Activated CD8-positive, alpha-beta memory T cell treated with anti-CD3 and anti-CD28 coated beads for 24 hours (primary cell): ENCODE measurements at places on chromosomes 1 and 21.

- no peak for DNase-seq
Measured at GRCh38 chr21:44419679-44420078, 35.6 kb upstream of the LRRC3 start.

DNA sequence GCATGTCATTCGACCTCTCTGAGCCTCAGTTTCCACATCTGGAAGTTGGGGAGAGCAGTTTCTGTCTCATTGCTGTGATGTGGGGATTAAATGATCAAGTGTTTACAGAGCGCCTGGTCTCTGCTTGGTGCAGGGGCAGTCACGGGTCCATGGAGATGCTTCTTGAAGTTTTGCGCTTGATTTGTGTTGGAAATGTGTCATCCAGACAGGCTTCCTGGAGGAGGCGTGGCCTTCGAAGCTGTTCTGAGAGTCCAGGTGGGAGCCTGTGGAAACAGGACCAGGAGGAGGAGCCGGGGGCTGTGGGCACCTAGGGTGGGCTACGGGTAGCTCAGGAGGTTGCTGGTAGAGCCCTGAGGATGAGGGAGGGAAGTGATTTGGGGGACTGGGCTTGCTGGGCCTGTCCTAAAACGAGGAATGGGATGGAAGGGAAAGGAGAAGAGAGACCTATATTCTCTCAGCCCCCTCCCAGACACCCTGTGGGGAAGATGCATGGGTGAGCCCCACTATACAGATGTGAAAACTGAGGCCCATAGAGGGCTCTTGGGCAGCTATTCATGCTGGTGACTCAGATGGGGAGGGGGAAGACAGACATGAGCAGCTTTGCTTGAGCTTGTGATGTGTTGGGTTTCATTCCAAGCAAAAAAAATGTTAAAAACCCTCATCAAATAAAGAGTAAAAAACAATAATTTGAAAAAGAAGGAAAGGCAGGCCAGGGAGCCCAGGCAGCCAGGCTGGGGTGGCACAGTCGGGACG is 107.2 kb upstream of the WNT4 start:
- DNase-seq = no peak

- DNase-seq = no peak
Measured at GRCh38 chr1:98210064-98210463, 289.2 kb upstream of the DPYD start.

DNA sequence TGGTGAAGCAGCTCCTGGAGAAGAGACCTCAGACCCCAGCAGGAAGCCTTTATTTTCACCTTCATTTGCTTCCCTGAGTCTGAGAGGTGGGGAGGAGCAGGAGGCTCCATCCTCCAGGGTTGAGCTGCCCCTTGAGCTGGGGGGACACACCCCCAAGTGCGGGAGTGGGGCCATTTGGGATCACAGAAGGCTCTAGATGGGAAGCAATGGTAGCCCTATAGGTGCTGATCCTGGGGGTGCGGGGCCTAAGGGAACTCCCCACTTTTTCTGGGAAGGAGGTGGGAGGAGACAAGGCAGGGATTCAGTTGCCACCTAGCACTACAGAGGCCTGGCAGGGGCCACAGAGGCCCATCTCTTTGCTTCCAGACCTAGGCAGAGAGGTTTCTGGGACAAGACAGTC is 247.9 kb upstream of the CSF3R start:
- no peak for DNase-seq

GRCh38 chr1:206575894-206576737 is 36.1 kb downstream of the EIF2D start:
- DNase-seq = no peak

DNA sequence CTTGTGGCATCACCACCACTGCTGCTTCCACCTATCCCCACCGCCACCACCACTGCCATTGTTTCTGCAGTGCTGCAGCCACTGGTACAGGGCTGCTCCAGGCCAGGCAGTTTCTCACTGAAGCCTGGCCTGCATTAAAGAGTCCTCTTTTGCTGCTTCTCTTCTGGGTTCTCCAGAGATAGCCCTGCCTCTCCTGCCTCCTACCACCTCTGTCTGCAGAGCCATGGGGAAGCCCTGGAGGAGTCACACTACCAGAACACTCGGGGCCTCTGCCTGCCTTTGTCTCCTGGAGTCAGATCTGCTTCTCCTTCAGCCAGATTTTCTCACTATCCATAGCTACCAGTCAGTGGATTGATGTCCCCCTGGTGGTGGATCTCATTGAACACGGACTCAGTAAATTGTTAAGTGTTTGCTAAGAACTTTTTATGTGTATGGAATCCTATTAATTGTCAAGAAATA is 37.7 kb upstream of the DDAH1 start:
- DNase-seq = no peak

DNA sequence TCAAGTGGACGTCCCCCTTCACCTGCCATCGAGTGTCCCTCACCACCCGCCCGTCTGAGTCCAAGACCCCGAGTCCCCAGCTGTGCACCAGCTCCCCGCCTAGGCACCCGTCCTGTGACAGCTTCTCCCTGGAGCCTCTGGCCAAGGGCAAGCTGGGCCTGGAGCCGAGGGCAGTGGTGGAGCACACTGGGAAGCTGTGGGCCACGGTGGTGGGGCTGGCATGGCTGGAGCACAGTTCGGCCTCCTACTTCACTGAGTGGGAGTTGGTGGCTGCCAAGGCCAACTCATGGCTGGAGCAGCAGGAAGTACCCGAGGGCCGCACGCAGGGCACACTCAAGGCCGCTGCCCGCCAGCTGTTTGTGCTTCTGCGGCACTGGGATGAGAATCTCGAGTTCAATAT is 63.2 kb downstream of the VWA5B1 start:
- DNase-seq = no peak

DNA sequence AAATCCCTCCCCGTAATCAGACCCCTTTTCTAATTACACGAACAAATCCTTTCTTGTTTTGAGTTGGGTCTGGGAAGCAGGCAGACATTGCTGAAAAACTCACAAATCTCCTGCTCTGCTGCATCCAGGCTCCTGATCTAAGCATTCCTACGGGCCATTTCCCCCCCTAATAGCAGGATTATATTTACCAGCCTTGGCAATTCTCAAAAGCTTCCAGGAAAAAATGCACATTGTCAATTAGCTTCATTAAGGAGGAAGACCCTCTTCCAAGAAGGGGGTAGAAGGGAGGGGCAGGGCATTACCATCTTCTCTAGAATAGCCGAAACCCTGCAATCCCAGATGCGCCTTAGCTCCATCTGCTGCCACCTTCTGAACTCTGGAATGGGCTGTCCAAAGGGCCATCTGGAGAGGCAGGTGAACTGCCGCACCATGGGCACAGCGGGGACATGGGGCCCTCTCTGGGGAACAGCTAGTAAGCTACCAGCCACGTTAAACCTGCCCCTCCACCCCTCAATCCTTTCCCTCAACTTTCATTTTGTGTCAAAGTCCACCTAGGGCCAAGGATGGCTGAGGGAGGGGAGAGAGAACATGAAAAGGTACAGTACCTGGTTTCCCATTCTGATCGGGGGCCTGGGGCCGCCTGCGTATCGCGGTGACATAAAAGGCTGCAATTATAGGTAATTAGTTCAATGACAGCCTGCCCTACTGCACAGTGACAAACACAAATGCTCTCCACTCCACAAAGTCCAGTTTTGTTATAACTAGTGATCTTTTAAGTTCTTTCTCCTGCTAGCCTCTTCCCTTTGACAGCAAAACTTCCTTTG is 56.8 kb downstream of the MRPL37 start:
- no peak for DNase-seq

DNA sequence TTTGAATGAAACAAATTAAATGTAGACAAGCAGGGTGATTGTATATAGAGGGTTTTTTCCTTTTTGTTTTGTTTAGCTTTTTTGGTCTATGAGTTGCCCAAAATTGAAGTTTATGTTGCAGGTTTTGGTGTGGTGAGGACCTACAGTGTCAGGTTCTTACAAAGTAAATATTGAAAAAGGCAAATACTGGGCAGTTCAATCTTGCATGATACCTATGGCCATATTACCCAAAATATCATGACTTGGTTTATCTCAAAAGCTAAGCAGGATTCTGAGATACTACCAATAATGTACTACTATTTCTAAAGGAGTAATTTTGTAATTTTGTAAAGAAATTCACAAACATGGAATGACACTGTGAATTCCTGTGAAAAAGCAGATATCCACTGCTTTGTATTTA is 1.8 kb downstream of the DNAJB4 start:
- DNase-seq = no peak

- no peak for DNase-seq
Measured at GRCh38 chr1:20928146-20928545, 141.0 kb upstream of the HP1BP3 start.

GRCh38 chr1:184408580-184408979 is 21.8 kb downstream of the C1orf21 start:
- no peak for DNase-seq

- DNase-seq = no peak
Measured at GRCh38 chr1:206491616-206492015, 15.7 kb upstream of the RASSF5 start.

GRCh38 chr1:8076176-8076575 is 50.1 kb upstream of the ERRFI1 start:
- DNase-seq = no peak

GRCh38 chr1:215405211-215405610 is 161.9 kb upstream of the KCTD3 start:
- no peak for DNase-seq

DNA sequence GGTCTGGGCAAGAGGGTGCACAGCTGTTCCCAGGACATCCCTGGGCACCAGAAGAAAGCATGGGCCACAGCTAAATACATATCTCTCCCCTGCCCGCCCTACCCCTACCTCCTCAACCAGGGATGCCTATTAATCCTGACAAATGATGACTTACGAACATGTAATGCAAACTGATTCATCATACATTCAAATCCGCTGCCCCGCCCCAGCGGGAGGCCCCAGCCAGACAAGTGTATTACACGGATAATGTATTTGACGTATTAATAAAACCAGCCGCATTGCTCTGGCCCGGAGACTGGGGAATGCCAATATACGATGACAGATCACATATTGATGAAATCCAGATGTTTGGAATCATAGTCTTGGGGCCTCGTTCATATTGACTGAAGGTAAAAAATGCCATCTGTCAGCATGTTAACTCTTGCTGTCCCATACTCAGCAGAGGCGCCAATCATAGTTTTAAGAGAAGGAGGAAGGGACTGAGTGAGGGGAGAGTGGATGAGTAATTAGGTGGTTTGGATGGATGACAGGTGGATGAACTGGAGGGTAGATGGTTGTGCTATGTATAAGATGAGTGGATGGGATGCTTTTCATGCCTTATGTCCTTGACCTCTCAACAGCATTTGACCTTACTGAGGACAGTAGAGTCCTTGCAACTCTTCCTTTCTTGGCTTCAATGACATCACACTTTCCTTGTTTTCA is 68.2 kb downstream of the TMEM53 start:
- no peak for DNase-seq

DNA sequence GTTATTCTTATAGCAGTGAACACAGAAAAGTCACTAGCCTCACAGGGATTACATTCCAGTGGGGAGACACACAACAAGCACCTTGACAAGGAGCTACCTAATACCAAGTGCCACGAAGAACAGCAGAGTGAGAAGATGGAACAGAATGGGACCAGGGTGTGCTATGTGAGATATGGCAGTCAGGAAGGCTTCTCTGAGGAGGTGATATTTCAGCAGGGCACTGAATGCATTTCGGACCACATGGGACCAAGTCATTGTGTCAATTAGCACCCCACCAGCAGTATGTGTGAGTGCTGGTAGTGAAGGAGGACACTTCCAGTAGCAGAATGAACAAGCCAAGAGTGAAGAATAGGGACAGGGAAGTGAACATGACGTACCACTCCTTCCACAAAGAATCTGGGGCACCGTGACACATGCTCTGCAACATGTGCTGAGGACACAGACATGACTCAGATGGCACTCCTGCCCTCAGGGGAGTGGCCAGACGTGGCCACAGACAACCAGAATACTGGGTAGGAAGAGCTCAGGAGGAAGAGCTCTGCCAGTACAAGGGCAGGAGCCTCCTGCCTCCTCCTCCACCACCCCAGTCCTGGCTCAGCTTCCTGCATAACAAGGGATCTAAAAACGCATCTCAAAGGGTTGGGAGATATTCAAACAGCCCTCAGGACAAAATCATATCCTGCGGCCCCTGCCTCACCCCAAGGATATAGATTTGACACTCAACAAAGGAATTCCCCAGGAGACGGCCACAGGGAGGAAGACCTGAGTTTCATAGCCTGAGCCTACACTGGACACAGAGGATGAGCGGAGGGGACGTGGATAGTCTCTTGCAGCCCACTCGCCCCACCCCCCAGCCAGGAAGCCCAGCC is 102.5 kb downstream of the TRABD2B start:
- DNase-seq = no peak

DNA sequence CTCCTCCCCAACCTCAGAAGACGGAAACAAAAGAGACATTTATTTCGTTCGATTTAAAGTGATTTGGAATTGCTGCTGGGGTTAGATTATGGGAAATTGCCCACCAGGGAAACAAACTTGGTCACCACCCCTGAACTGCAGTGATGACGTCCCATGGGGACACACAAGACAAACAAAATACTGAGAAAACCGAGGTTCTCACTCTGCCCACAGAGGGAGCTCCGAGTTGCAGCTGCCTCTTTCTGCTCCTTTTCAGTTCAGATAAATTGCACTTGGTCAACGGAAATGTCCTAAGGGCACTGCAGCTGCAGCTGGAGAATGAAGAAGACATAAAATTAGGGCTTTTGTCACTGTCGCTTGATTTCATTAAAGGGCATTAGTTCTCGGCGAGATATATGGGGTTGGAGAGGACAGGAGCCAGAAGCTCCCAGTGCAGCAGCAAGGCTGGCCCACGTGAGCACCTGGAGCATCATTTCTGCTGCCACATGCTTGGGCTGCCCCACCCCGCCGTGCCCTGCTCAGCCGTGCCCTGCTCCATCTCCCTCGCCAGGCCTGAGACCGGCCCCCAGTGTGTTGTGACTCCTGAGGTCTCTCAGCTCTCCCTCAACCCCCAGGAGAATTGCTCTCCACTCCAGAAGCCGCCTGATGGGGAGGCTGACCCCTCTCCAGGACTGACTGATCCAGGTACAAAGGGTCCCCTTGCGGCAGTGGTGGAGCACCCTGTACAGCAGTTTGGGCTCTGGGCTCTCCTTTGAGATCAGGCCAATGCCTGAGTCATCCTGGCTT is 231.7 kb upstream of the AJAP1 start:
- no peak for DNase-seq
